NCI-H345 (cell line): ENCODE measurements at places on chromosomes 4 and X.

DNA sequence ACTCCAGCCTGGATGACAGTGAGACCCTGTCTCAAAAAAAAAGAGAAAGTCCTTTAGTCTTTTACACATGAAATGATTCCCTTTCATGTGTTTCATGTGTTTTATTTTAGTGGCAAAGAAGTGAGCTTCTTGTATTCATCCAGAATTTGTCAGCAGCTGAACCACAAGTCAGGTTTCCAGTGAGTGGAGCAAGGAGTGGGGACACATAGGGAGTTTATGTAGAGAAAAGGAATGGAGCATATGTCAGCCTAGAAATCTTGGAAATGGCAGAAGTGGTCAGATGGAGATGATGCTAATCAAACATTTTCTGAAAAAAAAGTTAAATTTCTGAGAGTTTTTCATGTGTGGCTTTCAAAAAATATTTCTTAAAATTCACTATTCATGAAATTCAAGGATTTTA is 383.0 kb upstream of the GATB start:
- DNase-seq: no peak

DNA sequence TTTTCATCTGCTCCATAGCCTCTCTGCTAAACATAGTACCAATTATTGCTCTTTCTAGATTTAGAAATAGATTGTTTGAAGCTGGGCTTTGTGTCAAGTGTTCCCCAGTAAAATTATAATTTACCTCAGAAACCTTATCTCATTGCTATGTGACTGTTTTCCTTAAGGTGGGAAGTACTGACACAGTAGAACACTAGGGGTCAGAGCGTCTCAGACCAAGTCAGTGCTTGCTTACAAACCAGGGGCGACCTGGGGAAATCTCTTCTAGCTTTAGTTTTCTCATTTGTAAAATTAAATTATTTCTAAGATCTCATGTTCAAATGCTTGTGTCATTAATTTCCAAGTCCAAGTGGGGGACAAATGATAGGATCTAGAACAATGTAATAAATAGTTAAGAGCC is 360.4 kb downstream of the RAPGEF2 start:
- DNase-seq: no peak

GRCh38 chr4:33715841-33716395 is 2528.4 kb downstream of the ARAP2 start:
- DNase-seq: no peak

- DNase-seq: no peak
These were observed 976 bp downstream of the PHKA1 start for GRCh38 chrX:72713130-72713529.

DNA sequence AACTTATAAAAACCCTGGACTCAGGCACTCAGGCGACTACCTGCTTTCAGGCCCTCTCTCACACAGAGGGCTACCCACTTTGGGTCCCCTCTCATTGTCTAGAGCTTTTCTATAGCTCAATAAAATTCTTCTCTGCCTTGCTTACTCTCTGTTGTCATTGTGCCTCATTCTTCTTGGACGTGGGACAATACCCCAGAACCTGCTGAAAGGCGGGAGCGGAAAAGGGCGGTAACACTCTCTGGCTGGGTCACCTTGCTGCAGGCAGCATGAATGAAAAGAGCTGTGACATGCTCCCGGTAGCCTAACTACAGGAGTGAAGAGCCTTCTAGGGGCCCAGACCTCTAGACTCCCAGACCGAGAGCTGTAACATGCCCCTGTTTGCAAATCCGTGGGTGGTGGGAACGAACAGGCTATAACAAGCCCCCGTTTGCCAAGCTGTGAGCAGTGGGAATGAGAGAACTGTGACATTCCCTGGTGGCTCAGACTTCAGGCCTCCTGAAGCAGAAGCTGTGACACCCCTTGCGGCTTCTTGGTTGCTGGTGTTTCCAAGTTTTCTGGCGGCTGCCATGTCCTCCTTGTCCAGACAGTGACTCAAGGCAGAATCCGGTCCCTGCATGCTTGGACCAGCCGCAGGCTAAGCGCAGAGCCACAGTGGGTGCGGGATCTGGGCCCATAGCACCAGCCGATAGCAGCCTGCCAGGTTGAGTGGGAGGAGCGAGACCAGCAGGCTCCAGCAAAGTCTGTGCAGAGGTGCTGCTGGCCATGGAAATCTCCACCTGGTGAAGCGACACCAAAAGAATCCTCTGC is 684.6 kb downstream of the ARAP2 start:
- DNase-seq: peak; percentile 0

GRCh38 chr4:10096201-10096977 is 20.2 kb downstream of the WDR1 start:
- DNase-seq: no peak

DNA sequence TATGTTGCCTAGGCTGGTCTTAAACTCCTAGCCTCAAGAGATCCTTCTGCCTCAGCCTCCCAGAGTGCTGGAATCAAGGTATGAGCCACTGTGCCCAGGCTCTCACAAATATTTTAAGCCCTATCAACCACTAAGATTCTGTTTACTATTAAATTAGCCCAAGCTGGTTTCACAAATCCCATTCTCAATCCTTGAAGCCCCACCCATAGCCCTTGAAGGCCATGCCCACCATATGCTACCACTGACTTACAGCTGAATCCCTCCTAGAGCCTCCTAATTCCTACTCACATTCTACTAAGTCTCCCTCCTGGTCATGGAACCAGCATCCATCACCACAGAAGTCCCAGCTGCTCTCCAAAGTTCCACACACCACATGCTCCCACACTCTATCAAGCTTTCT is 9.7 kb downstream of the GRIPAP1 start:
- DNase-seq: no peak

- DNase-seq: peak; percentile 28
These were observed 84.4 kb upstream of the FAT1 start for GRCh38 chr4:186807808-186808629.

GRCh38 chr4:78568640-78569305 is 17.2 kb downstream of the ANXA3 start:
- no peak for DNase-seq

GRCh38 chrX:9657590-9658256 is 107.9 kb downstream of the GPR143 start:
- DNase-seq: no peak

DNA sequence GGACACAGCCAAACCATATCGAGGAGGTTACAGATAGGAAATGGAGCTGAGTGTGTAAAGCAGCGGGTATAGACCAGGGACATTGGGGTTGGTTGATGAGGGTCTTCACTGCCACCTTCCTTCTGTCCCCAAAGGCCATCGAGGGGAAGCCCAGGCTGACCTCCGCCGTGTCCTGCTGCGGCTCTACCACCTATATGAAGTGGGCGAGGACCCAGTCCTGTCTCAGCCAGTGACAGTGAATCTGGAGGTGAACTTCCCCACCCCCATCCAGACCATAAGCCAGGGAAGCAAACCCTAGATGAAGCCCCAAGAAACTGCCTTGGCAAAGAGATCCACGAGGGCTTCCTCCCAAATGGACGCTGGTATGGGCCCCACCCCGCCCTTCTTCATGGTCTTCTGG is 23.2 kb upstream of the MRFAP1 start:
- DNase-seq: no peak

- no peak for DNase-seq
These were observed 122.1 kb downstream of the REELD1 start for GRCh38 chr4:146336410-146336807.

DNA sequence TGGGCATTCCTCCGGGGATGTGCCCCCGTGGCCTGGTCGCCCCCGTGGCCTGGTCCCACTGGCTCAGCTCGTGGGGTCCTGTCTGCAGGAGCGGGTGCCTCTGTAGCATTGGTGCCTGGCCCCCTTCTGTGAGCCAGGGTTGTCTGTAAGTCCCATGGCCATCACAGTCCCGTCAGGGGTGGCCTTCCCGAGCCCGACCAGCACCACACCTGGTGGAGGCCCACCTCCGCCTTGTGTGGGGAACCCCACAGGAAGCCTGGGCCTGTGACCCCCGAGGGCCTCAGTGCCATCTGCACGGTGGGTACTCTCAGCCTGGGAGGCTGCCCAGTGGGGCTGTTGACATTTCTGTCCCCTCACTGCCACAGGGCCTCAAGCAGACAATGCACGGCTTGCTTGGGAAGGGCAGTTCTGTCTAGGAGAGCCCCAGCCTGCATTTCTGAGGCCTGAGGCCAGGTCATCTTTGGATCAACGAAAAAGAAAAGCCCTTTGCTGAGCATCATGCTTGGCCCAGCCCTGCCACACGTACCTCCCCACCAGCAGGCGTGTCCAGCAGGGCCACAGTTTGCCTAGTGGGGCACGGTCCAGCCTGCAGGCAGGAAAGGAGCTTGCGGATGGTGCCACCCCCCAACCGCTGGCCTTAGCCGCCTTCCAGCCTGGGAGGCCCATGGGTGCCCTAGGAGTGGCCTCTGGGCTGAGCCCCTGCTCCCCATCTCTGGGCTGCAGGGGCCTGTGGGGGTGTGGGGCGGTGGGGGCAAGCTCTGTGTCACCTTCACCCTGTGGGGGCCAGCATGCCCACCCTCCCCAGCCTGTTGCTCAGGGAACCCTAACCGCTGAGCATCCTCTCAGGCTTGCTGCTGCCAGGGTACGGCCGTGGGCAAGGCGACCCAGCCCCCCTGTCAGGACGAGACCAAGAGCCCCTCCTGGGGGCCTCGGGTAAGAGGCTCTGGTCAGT is 23.2 kb downstream of the NKX1-1 start:
- no peak for DNase-seq

GRCh38 chr4:89368861-89369260 is 61.3 kb upstream of the GPRIN3 start:
- DNase-seq: no peak

GRCh38 chr4:155220025-155220424 is 11.6 kb downstream of the NPY2R start:
- DNase-seq: no peak

- no peak for DNase-seq
These were observed 102.0 kb upstream of the SH3RF1 start for GRCh38 chr4:169372791-169373190.

- no peak for DNase-seq
These were observed 34.3 kb upstream of the PPP2R2C start for GRCh38 chr4:6506616-6507140.

DNA sequence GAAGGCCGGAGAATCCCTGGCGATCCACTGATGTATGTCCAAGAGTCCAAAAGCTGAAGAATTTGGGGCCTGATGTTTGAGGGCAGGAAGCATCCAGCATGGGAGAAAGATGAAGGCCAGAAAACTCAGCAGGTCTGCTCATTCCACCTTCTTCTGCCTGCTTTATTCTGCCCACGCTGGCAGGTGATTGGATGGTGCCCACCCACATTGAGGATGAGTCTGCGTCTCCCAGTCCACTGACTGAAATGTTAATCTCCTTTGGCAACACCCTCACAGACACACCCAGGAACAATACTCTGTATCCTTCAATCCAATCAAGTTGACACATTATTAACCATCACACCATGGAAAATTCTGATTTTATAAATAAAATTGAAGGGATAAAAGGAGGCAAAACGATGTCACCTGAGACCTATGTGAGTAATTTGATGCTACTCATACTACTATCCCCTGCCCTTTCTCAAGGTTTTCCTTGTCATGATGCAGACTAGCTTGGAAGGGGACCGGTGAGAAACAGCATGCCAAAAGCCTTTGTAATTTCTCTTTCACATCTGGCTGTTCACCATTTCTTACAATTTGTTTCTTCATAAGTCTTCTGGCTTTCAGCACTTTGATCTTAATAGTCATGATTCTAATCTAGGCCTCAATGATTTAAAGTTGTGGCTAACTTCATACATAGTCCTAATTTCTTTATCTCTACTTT is 9.7 kb upstream of the PYURF start:
- no peak for DNase-seq

- DNase-seq: no peak
These were observed 8.8 kb downstream of the PLXNA3 start for GRCh38 chrX:154466907-154467306.

DNA sequence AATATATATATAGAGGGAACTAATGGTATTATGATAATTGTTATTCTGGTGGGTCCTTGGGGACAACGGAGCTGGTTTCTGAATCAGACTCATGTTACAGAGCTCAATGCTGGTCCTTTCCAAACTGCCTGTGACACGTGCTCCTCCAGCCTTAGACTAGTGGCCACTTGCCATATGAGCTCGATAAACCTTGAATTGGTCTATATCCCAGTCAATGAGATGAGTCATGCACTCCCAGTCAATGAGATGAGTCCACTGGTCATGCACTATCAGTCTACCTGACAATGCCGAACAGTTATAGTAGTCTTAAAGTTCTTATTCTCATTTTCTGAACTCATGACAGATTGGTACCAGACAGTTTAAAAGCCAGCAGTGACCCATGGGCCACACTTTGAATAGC is 325.2 kb downstream of the LDB2 start:
- no peak for DNase-seq

DNA sequence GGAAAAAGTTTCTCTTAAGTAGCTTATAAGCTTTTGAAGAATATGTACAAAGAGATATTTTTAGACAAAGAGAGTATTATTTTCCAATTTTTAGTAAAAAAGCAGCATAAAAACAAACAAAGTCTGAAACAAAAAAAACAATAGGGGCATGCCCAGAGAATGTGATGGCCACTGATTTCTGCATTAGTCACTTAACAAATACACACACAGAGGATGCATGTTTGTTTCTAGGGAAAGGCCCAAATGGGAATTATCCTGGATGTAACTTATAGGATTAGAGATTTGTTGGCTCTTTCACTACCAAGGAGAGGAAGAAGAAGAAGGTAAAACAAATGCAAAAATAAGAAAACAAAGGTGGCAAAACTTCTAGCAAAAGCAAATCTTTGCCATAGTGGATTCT is 95.9 kb upstream of the SCOC start:
- DNase-seq: no peak

GRCh38 chrX:19256986-19257385 is 86.7 kb upstream of the PDHA1 start:
- DNase-seq: no peak

DNA sequence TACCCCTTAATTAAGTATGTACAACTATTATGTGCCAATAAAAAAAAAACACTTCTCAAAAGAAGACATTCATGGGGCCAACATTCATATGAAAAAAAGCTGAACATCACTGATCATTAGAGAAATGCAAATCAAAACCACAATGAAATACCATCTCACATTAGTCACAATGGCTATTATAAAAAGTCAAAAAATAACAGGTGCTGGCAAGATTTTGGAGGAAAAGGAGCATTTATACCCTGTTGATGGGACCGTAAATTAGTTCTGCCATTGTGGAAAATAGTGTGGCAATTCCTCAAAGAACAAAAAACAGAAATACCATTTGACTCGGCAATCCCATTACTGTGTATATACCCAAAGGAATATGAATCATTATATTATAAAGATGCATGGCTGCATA is 229.9 kb downstream of the PAPSS1 start:
- no peak for DNase-seq

- DNase-seq: no peak
These were observed 4.0 kb upstream of the CBLL2 start for GRCh38 chrX:22268706-22269105.

- DNase-seq: no peak
These were observed 9.5 kb downstream of the IDS start for GRCh38 chrX:149495573-149496071.

GRCh38 chrX:9845578-9845952 is 59.3 kb downstream of the SHROOM2 start:
- DNase-seq: no peak

GRCh38 chr4:29213020-29213419 is 1507.1 kb upstream of the PCDH7 start:
- DNase-seq: no peak

- no peak for DNase-seq
These were observed 21.9 kb downstream of the DRP2 start for GRCh38 chrX:101241531-101241930.

GRCh38 chrX:44447214-44447613 is 95.4 kb downstream of the FUNDC1 start:
- DNase-seq: no peak
